Kidney capillary endothelial cell (primary cell): ENCODE measurements at places on chromosomes 7 and 10.

DNA sequence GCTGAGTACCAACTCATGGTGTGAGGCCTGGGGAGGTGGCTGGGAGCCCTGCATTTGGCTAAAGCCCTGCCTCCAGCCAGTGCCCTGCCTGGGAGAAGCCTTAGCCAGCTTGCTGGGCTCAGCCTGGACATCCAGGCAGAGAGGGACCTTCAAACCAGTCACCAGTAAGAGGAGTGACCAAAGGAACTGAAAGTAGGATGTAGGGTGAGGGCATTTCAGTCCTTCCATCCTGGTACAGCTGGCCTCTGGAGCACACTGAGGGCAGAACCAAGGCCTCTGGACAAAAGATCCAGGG lies 124.8 kb downstream of the ADCY1 start:
- DNase-seq: no peak

GRCh38 chr10:77045085-77045484 lies 592.5 kb downstream of the KCNMA1 start:
- DNase-seq: no peak

- DNase-seq: no peak
These were observed 137.6 kb upstream of the CDK6 start for GRCh38 chr7:92973974-92974373.

- DNase-seq: no peak
These were observed 619 bp upstream of the LMTK2 start for GRCh38 chr7:98105942-98106544.

DNA sequence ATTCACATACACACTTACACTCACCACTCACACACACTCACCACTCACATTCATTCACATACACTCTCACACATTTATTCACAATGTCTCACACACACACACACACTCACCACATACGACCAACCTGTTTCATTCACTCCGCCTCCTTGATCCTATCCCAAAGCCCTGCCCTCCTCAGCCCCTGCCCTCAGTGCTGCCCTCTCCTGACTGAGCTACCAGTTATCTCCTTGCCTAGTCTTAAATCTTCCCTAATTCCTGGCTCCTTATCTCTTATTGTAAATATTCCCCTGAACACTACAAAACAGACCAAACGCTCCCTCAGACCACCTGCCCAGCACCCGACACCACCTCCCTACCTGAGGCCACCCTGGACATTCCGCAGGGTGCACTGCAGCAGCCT lies 26.1 kb upstream of the C10orf120 start:
- no peak for DNase-seq

DNA sequence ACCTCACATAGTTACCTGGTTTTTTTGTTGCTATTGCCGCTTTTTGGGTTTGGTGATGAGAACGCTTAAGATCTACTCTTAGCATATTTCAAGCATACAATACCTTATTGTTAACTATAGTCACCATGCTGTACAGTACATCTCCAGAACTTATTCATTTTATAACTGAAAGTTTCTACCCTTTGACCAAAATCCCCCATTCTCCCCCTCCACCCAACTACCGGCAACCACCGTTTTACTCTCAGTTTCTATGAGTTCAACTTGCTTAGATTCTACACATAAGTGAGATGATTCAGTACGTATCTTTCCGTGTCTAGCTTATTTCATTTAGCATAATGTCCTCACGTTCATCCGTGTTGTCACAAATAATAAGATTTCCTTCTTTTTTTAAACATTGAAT lies 86.7 kb upstream of the IL6 start:
- no peak for DNase-seq

GRCh38 chr7:101104193-101104713 lies 19.0 kb downstream of the TRIM56 start:
- no peak for DNase-seq

GRCh38 chr7:77910124-77910523 lies 111.6 kb downstream of the PHTF2 start:
- no peak for DNase-seq

GRCh38 chr7:66296557-66296956 lies 91.4 kb downstream of the TPST1 start:
- no peak for DNase-seq

GRCh38 chr10:112886463-112886862 lies 63.6 kb upstream of the TCF7L2 start:
- no peak for DNase-seq

DNA sequence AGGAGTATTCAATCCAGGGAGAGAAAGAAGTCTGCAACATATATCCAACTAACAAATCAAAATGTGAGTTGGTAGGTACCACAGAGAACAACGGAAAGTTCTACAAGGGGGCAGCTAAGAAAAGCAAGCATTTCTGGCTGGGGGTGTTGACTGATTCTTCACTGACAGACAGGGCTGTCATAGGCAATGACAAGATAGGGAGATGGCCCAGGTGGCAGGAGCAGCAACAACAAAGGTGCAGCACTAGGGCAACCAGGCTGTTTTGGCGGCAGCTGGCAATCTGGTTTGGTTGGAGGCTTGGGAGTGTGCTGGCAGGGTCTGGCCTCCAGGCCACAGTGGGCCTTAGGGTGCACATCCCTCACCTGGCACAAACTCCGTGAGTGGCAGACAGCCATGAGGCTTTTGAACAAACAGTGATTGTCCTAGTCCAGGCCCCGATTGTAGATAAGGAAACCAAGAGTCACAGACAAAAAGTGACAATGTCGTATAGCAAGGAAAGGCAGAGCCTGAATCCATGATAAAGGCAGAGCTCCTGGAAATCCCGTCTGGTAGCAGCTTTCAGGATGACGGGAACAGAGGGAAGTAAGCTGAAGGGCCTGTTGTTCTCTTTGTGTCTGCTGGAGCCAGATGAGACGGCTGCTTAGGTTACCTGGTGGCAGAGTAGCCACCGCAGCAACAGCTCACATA lies 28.4 kb downstream of the DPCD start:
- DNase-seq: no peak

DNA sequence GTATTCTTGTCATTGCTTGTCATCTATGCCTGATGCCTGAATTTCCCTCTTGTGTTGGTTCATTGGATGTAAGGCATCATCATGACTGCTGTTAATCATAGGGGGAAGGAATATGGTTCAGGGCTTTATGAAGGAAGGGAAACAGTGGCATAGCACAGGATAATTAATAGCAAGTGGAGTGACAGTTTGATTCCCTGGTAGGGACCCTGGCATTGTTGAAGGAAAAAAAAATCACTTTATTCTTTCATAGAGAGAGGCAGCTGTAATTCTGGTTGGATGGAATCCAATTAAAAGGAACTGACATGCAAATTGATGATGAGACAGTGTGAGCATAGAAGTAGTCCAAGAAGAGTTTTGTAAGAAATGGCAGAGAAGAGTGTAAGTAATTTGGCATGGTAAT lies 121.4 kb downstream of the AUTS2 start:
- DNase-seq: no peak

DNA sequence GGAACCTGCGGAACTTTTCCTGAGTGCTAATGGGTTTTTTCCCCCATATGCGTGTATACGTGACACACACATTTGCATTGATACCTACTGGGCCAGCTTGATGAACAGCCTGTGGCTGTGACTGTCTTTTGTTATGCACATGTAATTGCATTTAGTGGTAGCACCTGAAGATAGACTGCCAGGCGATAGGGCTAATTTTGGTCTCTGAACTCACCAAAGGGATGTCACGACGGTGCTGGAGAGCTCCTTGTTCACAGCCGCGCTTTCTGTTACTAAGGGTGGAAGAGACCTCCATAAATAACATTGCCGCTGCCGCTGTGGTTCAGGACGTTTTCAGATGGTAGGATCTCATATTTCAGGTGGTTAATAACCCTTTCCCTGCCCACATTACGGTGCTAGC lies 133.2 kb downstream of the CAMK1D start:
- no peak for DNase-seq

DNA sequence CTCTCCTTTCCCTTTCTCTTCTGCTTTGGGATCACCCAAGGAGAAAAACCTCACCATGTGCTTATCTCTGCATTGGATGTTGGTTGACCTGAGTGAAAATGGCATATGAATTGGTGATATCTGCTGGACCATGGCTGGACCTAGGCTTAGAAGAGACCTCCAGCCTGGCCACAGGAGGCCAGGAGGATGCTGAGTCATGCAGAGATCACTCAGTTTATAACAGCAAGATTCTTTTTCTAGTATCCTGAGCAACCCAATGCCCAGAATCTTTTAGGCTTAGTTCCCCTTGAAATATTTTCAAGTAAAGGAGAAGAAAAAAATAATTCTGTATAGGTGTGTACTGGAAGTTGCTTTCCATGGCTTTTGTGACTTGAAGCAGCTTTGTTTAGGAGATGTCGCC lies 236.3 kb downstream of the KLF6 start:
- no peak for DNase-seq

DNA sequence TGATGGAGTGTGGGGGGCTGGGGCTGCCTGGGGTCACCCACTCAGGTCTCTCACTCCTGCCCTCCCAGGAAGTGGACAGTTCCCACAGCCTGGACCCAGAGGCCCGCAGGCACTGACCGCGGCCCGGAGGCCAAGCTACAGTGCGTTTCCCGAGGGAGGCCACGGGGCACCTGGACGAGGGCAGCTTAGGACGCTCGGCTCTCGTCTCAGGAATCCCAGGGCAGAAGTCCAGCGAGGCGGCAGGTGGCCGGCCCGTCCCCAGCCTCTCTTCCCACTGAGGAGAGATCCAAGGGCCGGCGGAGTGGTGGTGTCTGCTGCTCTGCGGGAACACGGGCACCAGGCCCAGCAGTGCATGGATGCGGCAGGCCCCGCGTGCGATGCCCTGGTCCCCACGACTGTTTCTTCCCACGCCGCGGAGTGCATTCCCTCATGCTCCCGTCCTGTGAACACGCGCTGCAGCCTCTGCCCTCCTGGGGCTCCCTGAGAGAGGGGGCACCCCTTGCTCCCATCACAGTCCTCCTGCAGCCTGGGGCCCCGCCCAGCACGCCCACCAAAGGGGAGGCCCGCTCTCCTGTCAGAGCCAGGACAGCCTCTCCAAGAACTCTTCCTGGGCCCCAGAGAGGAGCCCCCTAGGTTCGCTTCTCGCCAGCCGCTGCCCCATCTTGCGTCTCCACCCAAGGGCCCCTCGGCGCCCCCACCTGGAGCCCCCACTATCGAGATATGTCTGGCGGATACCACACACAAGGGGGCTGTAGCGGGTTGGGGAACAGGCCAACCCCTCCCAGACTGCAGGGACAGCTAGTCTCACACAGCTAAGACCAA lies 24.3 kb upstream of the GPR146 start:
- no peak for DNase-seq

- no peak for DNase-seq
These were observed 147.6 kb downstream of the POLR1F start for GRCh38 chr7:19561121-19561805.

DNA sequence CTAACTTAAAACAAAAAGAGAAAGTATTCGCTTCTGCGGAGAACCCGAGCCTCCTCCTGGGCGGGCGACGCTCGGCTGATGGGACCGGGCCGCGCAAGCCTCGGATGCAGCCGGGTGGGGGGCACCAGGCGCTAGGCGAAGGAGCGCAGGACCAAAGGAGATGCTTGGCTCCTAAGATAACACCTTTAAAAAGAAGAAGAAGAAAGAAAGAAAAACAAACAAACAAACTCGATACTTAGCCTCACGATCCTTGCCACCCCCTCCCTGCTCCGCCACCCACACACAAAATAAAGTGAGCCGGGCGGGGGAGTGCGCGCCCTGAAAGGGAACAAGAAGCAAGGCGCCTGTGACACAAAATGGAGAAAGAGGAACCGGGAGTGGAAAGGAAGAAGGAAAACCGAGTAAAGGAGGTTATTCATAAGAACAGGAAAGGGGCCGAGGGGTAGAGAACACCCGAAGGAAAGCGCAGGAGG lies 34.0 kb upstream of the EBLN1 start:
- no peak for DNase-seq

- peak; percentile 72 for DNase-seq
These were observed 28.6 kb downstream of the JAZF1 start for GRCh38 chr7:28151965-28152364.

- peak; percentile 6 for DNase-seq
These were observed 11.7 kb downstream of the AASS start for GRCh38 chr7:122132341-122132740.

- DNase-seq: no peak
These were observed 239.6 kb upstream of the PTN start for GRCh38 chr7:137583172-137583571.

DNA sequence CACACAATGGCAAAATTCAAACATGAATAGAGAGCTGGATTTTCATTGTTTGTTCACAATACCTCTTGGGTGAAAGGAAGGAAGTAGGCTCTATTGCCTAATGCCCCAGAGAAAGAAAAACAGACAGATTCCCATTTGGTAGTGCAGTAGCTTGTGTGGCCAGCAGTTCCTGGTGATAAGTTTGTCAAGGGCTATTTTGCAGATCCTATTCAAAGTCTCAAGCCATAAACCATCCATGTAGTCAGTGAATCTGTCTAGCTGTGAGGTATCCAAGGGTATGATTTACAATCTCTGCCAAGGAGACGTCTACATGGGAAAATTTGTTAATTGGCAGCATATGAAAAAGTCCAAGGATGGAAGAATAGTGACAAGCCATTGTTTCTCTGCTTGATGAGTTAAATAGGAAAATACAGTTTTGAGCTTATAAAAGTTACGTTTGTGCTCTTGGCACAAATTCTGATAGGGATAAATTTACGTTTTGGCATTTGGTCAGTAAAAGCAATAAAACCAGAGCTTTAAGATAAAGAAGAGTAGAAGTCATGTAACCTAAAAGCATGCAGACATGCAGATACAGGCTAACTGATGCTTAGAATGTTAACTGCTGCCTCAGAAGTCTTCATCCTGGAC lies 269.1 kb downstream of the GATA3 start:
- peak; percentile 4 for DNase-seq

DNA sequence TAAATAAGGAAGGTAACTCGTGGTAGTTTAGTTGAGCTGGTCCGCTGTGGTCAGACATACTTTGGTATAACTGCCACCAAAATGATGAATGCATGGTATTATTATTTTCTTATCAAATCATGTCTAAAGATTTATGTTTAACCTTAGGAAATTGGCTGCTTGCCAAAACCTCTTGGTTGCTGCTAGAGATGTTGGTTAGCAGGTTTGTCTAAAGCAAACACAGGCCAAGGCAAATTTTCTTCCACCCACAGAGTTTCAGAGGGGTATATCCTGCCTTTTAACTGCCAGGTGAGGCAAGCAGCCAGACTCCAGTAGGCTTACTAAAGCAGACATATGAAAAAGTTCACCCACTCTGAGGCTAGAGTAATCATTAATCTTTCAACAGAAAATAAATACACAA lies 101.4 kb downstream of the SEMA3E start:
- DNase-seq: no peak

GRCh38 chr7:138663725-138664710 lies 37.1 kb downstream of the SVOPL start:
- DNase-seq: peak; percentile 1
